Muscle of back (tissue), 13 donors: ENCODE measurements at places on chromosomes 16 and 17.

DNA sequence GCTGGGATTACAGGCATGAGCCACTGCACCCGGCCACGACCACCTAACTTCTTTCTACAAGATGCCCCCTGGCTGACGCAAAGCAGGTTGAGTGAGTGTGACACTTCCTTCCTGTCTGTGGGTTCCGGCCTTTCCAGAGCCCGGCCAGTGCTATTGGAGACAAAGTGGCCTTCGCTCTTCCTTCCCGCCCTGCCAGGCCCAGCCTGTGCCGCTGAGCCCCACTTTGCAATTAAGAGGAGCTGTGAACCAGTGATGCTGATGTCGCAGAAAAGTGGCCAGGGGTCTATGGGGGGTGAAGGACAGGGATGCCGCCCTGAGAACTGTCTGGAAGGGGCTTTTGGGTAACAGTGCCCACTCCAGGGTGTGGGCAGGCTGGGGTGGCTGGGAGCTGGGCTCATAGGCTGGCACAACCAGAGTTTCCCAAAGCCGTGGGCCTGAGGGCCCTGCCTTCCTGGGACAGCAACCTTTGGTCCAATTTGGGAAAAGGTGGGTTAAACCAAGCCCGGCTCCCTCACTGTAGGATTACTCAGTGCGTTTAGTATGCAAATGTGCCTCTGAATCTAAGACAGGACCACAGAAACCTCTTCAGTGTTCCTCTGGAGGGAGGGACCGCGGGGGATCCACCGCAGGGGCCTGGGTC is 174.9 kb downstream of the SEC14L1 start:
- no peak for DNase-seq

GRCh38 chr17:43905400-43905984 is 1.8 kb downstream of the MPP2 start:
- no peak for DNase-seq

DNA sequence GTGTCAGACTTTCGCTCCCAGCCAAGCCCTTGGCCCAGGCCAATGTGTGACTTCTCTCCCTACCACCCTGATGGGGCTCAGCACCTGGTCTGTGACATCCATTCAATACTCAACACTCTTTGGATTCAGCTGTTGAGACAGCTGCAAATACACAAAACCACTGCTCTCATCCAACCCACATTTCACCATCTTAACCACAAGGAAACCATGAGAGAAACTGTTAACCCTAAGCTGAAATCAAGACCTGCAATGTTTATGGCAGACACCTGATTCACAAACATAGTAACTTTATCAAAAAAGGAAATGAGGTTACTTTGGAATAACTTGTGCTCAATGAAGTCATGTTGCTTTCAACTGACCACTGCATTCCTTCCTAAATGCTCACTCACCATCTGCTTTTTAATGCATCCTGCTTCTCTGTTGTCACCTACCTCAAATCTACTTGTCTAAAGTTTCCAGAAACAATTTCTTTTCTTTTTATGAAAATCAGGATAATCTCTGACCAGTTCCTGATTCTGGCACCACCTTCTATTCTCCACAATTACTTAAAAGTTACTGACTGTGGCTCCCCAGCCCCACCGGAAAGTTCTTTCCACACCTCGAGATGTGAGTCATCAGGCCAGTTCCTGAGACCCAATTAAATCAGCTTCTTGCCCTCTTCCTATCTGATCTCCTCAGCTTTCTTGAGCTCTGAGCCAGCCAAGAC is 88.2 kb downstream of the NOG start:
- no peak for DNase-seq

GRCh38 chr17:58375811-58376210 is 23.8 kb upstream of the SUPT4H1 start:
- DNase-seq = no peak

GRCh38 chr16:53545433-53545832 is 42.4 kb upstream of the AKTIP start:
- DNase-seq = no peak

- DNase-seq = no peak
These were observed 109.0 kb upstream of the DHX40 start for GRCh38 chr17:59456428-59456827.
